ENCODE measurements at places on chromosomes 5 and 9.
A peak's percentile ranks its signal among the peaks of the same experiment; 100 is the strongest.

DNA sequence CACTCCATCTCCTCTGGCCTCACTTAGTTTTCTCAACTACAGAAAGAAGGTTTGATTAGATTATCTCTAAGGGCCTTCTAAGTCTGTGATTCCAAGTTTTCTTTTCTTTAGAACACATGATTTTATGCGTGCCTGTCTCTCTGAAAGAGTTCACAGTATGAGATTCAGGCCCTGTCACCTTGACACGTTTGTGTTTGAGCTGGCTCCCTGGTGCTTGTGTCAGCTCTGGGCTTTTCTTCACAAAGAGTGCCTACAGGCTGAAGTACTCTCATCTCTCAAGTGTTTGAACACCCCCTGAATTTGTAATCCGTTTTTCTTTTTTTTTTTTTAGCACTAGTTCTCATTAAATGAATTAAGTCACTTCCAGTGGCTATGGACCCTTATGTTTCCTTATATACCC lies 306.9 kb upstream of the C9orf72 start:
- no peak for DNase-seq

DNA sequence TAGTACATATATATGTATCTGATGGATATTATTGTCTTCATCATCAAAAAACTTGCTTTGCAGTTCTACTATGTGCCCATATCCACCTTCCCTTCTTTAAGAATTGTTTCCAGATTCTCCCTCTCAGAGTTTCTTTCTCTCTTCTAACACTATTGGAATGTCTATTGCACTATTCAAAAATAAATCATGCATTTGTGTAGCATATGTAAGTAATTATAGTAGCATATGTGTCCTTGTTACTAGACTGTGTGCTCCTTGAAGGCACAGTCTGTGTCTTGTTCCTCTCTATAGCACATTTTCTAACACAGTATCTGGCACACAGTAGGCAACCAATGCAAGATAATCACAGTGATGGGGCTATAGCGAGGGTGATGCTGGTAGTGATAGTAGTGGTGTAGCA lies 43.4 kb upstream of the TRIM32 start:
- no peak for DNase-seq

GRCh38 chr5:111972548-111972947 lies 215.6 kb upstream of the NREP start:
- no peak for DNase-seq

GRCh38 chr9:97980479-97980803 lies 2.7 kb upstream of the ANP32B start:
- DNase-seq = no peak

GRCh38 chr5:137395011-137395755 lies 103.9 kb downstream of the SPOCK1 start:
- DNase-seq = peak; percentile 41
